Daoy (cell line): ENCODE measurements at places on chromosomes 2 and 18. TPM values are rescaled to one million over a fixed set of nuclear protein-coding genes. Genes with fewer than 3 reads are reported as not detected.

Gene GBX2
- 3.7 and 8.0 TPM in 2 replicates for total RNA-seq

Gene MC4R
- total RNA-seq, result not detected in 2 replicates

Gene ATP6V1C2
- total RNA-seq, result 0.12 and 0.29 TPM in 2 replicates

Gene MBOAT2
- total RNA-seq, result 21.0 and 37.4 TPM in 2 replicates

Gene DYNAP
- not detected in 2 replicates for total RNA-seq

Gene HSBP1L1
- total RNA-seq, result 0.18 and 0.69 TPM in 2 replicates

Gene LYPD1
- total RNA-seq, result 130 and 153 TPM in 2 replicates

Gene E2F6
- 32.2 and 38.6 TPM in 2 replicates for total RNA-seq

Gene ZNF521
- 8.5 and 10.7 TPM in 2 replicates for total RNA-seq

Gene RGPD3
- total RNA-seq, result 0.06 and 0.80 TPM in 2 replicates

Gene SLC14A1
- 1.9 and 7.5 TPM in 2 replicates for total RNA-seq

Gene SCN9A
- 0.29 and 0.54 TPM in 2 replicates for total RNA-seq

Gene AOX1
- 2.3 and 11.7 TPM in 2 replicates for total RNA-seq

DNA sequence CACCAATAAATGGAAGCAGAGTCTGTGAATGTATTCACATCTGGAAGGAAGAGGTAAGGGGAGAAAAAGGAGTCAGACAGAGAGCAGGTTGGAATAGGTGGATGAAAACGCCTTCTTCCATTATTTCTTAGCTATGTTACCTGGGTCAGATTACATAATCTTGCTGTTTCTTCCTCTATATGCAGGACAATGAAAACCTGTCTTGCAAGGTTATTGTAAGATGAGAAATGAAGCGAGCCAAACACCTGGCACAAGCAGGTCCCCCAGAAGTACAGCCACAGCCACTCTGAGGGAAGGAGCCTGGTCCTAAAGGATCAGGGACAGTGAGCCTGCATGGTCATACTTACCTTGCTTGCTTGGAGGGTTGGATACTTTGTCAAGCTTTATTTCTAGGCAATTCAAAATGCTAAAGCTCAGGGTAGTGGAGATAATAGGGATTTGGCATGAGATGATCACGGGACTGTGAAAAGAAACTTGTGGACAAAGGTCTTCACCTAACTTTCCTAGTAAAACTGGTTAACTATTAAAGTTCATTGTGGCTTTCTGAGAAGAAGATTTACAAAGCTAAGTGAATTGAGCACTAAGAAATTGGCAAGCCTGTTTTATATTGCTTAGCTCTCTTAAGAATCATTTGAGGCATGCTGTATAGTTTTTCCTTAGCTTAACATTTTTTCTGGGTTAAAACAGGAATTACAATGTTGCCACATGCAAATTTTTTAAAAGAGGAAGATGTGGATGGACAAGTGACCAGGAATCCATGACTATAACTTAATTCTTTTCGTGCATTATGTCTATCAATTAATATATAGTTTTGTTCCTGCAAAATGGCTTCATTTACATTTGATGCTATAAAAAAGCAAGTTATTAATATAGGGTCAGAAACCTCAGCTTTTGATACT lies 15.7 kb upstream of the PLA2R1 start:
- DNase-seq, result no peak

- no peak for DNase-seq
Measured at GRCh38 chr2:217222309-217222910, 362.5 kb upstream of the TNP1 start.

DNA sequence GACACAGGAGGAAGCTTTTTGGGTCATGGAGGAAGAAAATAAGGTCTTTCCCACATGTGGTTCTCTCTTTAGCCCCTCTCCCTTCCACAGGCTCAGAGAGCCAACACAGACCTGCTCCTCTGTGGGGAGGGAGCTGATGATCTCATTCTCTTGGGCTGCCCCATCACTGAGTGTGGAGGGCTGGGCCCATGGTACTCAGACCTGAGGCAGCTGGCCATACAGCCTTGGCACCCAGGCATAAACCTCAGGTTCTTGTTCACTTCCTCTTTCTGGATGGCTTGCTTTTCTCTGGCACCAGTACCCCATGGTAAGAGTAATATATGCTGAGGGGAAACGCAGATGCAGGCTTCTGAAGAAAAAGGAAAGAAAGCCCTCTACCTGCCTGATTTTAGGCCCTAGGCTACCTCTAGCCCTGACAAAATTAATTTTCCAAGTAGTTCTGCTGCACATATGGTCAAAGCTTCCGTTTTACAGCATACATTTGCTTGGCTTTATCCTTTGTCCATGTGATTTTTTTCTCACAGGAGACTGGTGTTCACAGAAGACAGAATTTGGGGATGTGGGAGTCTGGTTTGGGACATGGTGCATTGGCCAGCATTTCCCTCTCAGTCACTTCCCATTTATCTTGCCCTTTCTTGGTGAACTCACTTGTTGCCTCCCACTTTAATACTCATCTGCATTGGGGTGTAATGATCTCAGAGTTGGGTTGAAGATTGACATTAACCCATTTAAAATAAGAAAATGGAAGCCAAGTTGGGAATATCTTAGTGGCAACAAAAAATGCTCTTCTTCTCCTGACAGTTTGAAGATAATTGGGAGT lies 11.1 kb downstream of the DHRS9 start:
- DNase-seq, result peak; percentile 82

DNA sequence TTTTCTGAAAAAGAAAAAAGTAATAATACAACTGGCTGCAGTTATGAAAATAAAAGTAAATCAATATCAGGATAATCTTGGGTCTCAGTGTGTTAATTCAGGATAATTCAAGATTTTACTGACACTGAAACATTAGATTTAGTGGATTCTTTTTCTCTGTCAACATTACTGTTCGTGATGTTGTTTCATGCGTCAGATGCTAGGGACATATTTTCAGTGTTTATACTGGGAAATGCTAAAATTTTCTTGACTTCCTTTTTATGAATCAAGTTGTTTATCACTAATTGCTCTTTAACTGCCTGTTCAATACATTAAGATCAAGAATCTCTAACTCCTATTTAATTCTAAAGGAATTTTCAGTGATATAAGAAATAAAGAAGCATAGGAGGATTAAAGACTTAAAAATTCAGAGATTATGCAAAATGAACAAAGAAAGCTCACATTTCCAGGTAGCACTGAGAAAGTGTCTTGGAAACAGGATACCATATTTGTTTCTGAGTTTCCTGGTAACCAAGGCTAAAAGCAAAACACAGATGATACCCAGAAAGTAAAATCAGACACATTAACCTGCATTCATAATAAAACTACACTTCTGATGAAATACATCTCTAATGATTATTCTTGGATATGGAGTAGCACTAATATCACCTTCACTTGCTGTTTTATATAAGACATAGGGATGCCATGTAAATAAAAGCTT lies 174.0 kb downstream of the ARL4C start:
- DNase-seq, result no peak

- DNase-seq, result no peak
Measured at GRCh38 chr2:152781175-152781574, 62.8 kb downstream of the ARL6IP6 start.

GRCh38 chr2:28268386-28268785 lies 124.3 kb upstream of the FOSL2 start:
- DNase-seq, result no peak

- no peak for DNase-seq
Measured at GRCh38 chr2:165281387-165281786, 42.2 kb downstream of the SCN2A start.

- DNase-seq, result peak; percentile 43
Measured at GRCh38 chr18:49041435-49042245, 90.9 kb upstream of the SMAD7 start.

DNA sequence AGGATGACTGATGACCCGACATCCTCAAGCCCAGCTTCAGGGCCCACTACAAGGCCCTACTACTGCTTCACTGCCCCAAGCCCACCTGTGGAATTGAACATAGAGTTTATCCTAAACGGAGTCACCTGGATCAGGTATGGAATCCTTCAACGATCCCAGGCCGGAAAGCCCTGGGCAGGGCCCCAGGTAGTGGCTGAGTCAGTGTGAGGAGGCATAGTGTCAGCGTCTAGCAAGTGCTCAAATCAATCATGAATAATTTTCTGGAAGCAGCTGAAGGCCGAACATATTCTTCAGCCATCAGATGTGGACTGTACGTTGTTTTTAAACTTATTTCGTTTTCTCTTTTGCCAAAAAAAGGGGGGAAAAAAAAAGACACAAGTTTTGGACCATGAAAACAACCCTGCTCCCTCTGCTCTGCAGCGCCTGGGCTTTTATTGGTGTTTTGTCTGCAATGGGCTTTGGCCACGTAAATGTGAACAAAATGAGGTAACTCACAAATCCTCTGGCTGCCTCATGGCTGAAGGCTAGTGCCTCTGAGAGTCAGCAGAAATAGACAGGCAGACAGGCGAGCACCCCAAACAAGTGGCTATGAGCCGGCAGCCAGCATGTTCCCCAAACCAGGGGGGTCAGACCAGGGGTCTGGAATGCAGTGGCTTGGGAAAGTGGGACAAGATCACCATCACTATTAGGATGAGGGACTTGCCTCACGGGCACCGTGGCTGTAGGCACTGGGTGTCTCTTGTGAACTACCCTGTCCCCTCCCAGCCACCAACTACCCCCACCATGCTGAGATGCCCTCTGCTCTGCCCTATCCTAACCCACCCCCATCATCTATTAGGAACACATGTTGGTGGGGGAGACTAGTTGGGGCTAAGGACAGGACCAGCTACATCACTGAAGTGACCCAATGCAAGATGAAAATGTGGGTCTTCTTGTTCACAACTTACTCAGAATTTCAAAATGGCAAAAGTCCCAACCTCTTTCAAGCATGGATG lies 51.4 kb downstream of the TTC32 start:
- DNase-seq, result no peak

DNA sequence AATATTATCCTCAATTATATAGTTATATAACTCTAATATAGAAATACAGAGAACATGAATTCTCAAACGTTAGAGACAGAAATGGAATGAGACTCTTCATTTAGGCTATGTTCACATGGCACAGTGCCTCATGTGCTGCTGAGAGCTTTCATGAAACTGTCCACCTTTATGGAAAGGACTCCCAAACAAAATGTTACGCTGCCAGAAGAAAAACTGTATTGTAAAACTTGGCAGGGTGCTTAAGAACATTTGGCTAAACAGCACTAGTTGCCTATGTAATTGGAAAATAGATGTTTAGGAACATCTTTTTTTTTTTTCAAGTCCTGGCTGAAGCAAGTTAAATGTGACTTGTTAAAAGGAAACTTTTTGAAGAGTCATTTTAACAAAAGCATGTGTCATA lies 396.0 kb downstream of the ERBB4 start:
- DNase-seq, result no peak

- peak; percentile 88 for DNase-seq
Measured at GRCh38 chr2:37324786-37325624, at the start of gene PRKD3. PRKD3 (minus strand) TSS chr2:37324833; CDS start chr2:37316524, 8,309 bp downstream.

DNA sequence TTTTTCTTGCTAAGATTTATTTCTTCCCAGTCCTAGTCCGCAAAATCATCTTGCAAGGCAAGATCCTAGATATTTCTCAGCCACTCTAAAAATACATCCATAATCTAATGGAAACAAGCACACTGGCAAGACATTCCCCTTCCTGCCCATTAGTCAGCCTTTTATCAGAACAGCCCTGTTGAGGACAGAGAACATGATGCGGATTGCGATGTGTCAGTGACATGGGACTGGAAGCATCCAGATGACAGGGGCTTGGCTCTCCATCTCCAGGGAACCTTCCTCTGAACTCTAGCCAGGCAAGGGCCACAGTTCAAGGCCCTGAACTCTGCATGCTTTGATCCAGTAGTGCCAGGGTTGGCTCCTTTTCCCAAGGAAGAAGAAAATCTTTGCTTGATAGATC lies 70.0 kb downstream of the VSNL1 start:
- DNase-seq, result no peak

DNA sequence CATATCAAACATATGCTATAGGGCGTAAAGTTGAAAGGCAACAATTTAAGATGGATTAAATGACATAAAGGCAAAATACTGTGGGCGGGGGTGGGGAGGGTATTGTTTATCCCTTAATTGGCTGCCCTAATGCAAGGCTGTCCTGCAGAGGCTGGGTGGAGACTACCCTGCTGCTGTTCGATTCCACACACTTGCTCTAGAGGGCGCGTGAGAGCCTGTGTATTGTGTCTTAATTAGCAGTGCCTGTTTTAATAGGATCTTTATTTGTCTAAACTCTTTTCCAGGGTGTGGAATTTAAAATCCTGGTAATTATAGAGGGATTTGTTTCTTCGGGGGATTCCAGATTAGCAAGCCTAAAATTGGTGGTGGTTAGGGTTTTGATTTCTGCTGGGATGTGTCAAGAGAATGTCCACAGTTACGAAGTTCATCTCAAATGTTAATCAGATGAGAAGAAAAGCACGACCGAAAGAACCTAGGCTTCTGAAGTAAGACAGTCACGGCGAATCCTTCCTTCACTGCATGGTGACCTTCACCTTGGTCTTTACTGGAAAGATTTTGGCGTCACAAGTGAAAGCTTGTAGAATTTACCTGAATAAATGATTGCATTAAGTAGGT lies 103.5 kb upstream of the MAP3K20 start:
- peak; percentile 46 for DNase-seq

DNA sequence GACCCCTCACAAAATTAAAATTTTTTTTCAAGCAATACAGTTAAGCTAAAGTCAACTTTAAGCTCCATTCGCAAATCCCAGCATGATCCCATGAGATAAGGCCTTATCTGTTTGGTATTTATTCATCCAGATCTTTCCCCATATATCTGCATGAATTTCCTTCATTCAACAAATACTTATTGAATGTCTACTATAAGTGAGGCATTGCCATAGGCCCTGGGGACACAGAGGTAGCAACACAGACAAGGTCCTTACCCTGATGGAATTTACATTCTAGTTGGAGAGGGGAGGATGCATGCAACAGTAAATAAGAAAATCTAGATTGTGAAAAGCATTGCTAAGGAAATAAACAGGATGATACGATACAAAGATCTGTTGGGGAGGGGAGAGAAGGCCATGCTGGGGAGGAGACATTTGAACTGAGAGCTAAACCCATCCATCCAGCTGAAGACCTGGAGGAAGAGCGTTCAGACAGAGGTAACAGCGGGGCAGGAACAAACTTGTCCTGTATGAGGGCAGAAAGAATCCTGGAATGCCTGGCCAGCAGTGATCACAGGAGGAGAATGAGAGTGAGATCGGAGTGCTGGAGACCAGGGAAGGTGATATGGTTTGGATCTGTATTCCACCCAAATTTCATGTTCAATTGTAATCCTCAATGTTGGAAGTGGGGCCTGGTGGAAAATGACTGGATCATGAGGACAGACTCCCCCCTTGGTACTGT lies 71.6 kb downstream of the SDC1 start:
- no peak for DNase-seq

DNA sequence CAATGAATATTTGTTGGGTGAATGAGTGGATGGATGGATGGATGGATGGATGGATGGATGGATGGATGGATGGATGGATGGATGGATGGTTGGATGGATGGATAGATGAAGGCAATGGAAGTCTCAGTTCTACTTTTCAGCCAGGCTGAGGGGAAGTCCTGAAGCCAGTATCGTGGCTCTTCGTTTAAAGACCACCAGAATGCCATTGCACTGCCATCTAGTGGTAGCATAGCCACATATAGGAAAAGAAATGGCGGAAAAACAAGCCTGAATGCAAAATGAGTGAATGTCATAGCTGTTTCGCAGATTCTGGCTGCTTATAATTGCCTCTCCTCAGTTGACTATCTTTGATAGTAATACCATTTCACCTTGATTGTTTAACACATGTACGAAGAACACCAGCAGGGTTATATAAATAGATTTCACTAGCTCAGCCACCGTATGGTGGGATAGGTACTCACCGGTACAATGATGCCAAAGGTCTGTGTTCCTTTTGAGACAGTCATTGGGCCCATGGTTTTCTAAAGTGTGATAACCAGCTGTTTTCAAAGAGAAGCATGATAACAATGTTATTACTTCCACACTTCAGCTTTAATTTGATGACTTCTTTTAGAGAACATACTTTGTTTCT lies 62.3 kb upstream of the GREB1L start:
- peak; percentile 56 for DNase-seq
